Fibroblast of skin of left quadriceps (primary cell): ENCODE measurements at places on chromosomes 11 and 22.

DNA sequence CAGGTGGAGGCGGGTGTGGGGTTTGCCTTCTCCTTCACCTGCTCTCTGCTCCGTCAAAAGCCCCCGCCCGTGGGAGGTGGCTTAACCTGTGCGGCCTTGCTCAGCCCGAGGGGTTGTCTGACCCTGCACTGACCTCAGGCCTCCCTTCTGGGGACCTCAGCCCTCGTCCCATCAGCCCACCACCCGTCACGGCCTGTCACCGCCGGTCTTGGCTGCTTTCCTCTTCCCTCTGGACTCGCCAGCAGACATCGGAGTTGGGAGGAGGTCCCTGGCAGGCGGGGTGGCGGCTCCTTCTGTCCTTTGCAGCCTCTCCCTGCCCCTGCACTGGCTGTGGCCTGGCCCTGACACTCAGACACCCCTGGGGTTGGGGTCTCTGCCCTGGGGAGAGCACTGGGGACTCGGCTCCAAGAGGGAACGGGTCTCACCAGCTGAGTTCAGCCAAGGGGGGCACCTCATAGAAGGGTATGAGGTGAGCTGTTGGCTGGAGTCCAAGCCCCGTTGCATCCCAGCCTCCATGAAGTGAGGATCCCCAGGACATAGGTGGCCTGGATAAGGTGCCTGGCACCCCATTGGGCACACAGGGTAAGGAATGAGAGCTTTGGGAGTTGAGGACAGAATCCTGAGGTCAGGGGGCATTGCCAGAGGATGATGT, 999.6 kb downstream of the BRD1 start:
- no peak for DNase-seq

GRCh38 chr11:33291004-33291777, 34.0 kb downstream of the HIPK3 start:
- no peak for DNase-seq

GRCh38 chr22:29342577-29343312, 27.2 kb upstream of the RASL10A start:
- DNase-seq = no peak

- DNase-seq = no peak
These were observed 40.6 kb upstream of the TUB start for GRCh38 chr11:8040261-8040920.

GRCh38 chr11:126898802-126899201, 101.8 kb downstream of the KIRREL3 start:
- DNase-seq = no peak
